Ovary (tissue), 10 donors: ENCODE measurements at places on chromosomes 1 and 21. TPM values are rescaled to one million over a fixed set of nuclear protein-coding genes. Genes with fewer than 3 reads are reported as not detected.

The BATF3 gene
- 1.1 TPM for total RNA-seq

DNA sequence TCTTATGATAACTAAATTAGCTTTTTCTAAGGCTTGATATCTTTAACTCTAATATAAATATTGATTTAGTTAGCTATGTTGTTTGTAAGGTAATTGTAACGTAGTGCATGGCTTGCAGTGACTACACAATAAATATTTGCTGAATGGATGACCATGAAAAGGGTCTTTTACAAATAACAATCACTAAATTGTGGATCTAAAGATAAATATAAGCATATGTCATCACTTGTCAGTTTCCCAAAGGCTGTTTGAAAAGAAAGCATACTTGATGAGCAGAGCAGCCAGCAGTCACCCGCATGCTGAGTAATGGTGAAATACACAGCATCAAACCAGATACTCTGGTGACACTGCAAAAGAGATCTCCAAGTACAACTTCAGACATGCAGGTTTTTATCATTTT is 92.5 kb upstream of the FMN2 start:
- no peak for DNase-seq

The CYP4A11 gene
- total RNA-seq: not detected

The FMO2 gene
- total RNA-seq: 6.1 TPM

- DNase-seq: no peak
Observed at GRCh38 chr21:37208741-37209225, 58.4 kb downstream of the VPS26C start.

GRCh38 chr21:33455686-33456446 is 23.9 kb downstream of the TMEM50B start:
- DNase-seq: no peak

DNA sequence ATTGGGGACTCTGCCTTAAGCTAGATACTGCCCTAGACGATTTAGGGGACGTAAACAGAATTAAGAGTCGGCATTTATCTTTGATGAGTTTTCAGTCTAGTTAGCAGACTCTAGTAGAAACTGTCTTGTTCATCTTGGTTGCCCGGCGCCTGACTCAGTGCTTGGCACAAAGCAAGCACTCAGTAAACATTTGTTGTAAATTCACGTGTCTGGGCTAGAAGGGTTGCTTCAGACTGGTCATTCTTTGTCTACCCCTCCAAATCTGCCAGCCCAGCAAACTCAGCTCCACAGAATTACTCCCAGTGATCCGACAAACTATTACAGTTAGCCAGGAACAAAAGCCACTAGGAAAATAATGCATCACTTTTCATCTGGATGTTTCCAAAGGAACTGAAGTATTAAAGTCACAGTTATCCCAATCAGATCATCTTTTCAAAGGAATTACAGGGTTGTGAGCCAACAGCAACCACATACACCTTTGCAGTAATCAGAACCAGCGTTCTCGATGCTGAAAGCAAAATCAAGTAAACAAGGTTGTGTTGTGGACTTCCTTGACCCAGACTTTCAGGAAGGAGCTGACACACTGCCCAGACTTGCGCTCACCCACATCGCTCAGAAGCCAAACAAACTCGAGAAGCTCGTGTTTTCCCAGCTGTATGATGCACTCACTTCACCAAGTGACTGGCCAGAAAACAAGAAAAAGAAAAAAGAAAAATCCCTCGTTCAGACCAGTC is 66.5 kb upstream of the GADD45A start:
- DNase-seq: peak; percentile 77

DNA sequence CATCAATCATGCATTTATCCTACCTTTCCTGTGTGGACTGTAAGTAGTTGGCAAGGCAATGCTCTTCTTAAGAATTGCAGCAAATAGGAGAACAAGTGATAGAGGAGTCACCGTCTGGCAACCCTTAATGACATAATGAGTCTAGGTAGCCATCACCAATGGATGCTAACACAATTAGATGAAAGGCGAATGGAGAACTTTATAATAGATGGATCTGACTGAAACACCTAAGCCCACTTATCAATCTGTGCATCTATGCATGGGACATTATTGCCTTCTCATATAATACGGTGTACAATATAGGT is 18.9 kb upstream of the CAPN8 start:
- DNase-seq: no peak

DNA sequence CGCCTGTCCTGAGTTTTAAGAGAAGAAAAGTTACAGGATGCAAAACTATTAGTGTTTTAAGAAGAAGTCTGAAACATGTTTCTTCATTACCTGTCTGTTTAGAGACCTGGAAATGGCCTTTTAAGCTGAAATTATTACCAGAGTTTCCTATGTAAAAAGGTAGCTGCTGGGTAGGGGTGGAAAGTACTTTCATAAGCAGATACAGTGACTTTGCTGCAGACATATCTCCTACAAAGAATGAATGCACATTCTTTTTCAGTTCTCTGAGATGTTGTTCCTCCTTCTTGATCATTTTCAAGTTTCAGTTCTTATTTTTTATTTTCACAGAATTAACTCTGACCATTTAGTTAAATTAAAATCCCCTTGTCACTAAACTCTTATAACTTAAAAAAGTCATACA is 1329.6 kb downstream of the KCNT2 start:
- DNase-seq: no peak

The DENND2C gene
- 2.4 TPM for total RNA-seq

The PADI2 gene
- 0.24 TPM for total RNA-seq

DNA sequence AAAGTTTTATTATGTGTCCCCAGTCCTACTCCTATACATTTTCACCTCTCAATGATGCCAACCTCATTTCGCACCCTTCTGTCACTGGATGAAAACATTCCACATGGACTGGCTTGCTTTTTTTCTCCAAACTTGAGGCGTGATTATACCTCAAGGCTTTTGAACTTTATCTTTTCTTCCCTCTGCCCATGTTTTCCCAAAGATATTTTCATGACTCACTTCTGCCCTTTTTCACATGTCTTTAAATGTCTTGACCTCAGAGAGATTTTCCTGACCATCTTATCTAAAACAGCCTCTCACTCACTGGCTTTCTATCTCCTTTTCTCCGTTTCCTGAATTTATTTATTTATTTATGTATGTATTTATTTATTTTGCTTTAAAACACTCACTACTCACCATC is 659.0 kb downstream of the PTPRC start:
- DNase-seq: no peak

GRCh38 chr1:18531503-18531845 is 50.7 kb downstream of the KLHDC7A start:
- no peak for DNase-seq

The RABGGTB gene
- total RNA-seq: 55.4 TPM

The PBX1 gene
- total RNA-seq: 189 TPM

GRCh38 chr1:202197653-202198365 is 4.2 kb downstream of the LGR6 start:
- DNase-seq: no peak

- DNase-seq: no peak
Observed at GRCh38 chr1:112391603-112391940, 4.4 kb upstream of the CTTNBP2NL start.

DNA sequence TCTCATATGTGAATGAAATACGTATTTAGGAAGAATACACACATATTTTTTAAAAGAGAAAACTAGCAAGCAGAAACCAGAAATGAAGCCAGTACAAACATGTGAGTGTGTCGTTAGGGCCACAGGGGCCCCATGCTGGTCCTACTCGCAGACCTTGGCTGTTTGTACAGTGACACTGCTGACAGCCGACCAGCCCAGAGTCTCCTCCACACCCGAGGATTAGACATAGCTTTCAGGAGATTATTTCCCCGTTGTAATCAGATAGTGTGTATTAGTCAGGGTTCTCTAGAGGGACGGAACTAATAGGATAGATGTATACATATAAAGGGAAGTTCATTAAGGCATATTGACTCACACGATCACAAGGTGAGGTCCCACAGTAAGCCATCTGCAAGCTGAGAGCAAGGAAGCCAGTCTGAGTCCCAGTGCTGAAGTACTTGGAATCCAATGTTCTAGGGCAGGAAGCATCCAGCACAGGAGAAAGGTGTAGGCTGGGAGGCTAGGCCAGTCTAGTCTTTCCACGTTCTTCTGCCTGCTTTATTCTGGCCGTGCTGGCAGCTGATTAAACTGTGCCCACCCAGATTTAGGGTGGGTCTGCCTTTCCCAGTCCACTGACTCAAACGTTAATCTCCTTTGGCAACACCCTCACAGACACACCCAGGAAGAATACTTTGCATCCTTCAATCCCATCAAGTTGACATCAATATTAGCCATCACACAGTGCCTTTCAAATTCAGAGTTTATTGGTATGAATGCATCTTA is 51.2 kb downstream of the DIP2A start:
- no peak for DNase-seq

DNA sequence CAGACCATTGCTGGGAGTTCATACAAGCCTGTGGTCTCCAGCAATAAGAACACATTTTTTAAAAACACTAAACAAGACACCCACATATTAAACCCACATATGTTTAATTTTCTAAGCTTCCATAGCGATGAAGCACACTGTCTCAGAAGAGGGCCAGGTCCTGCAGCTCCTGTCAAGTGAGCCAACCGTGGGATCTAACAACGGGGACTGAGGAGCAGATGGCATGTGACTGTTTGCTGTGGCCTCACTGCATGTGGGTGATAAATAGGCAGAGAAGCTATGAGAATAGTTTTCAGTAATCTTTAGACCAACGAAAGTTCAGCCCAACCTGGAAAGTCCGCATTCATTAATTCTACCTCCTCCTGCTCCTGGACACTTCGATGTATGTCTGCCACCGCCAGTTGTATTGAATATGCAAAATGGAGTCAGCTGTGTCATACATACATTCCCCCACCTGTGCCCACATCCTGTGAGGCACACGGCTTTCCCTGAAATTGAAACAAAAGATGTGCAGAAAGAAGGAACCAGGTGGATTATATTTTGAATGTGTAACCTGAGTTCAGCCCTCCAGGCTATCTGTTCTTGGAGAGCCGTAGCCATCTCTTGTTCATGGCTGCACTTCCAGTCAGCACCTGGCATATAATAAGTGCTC is 88.2 kb downstream of the MIS18A start:
- no peak for DNase-seq

- no peak for DNase-seq
Observed at GRCh38 chr21:32949701-32950100, 76.0 kb upstream of the OLIG2 start.

The C1orf115 gene
- total RNA-seq: 19.8 TPM

- DNase-seq: no peak
Observed at GRCh38 chr1:174447866-174448530, at the start of gene GPR52. Gene GPR52 (plus strand): TSS chr1:174447964. CDS start chr1:174448112, 148 bp downstream.

The TNFRSF8 gene
- total RNA-seq: 0.40 TPM

The ASTN1 gene
- total RNA-seq: 4.8 TPM

DNA sequence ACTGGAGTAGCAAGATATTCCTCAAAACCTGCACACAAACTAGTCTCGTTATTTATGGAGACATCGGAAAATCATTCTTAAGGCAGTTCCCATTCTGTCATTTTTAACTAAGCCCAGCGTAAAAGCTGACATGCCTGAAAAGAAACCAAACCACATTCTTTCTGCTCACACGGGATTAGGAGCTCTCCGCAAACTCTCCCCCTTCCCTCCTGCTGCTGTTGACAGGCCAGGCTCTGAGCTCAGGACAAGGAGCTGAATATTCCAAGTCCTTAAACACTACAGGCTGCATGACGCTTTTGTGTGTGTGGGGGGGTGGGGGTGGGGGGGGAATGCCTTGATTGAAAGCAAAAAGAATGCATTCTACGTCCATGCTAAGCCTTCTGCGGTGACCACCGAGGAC is 5.2 kb downstream of the OLIG1 start:
- no peak for DNase-seq

GRCh38 chr1:240101306-240101705 is 9.6 kb downstream of the FMN2 start:
- no peak for DNase-seq

The UBE2J2 gene
- 35.8 TPM for total RNA-seq

The LMX1A gene
- not detected for total RNA-seq

The SHE gene
- 11.4 TPM for total RNA-seq

The SYPL2 gene
- total RNA-seq: 0.31 TPM

DNA sequence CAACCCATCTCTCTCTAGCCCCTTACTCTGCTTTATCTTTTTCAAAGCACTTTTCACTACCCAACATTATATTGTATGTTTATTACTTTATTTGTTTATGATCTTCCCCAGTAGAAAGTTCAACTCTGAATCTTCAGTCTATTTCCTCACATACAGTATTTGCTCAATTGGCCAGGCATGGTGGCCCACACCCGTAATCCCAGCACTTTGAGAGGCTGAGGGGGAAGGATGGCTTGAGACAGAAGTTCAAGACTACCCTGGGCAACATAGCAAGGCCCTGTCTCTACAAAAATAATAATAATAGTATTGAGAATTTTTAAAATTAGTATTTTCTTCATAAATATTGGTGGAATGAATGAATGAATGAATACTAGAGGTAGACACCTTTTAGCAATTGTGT is 1.2 kb downstream of the STPG1 start:
- DNase-seq: no peak

DNA sequence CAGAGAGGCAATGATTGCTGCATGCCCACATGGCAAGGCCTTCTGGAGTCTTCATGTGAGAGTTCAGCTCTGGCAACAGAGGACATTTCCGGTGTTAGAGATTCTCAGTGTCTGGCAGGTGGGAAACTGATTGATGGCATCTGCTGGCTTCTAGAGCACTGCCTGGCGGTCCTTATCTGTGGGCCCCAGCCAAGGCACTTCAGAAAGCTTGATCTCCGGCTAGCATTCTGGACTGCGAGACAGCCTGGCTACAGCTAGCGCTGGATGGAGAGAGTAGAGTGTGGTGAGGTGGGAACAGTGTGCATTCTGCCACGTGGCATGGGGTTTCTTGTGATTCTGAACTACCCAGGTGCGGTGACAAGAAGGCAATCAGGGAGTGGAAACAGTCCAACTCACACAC is 9.4 kb downstream of the ZNF678 start:
- no peak for DNase-seq

The ALX3 gene
- total RNA-seq: 0.20 TPM

DNA sequence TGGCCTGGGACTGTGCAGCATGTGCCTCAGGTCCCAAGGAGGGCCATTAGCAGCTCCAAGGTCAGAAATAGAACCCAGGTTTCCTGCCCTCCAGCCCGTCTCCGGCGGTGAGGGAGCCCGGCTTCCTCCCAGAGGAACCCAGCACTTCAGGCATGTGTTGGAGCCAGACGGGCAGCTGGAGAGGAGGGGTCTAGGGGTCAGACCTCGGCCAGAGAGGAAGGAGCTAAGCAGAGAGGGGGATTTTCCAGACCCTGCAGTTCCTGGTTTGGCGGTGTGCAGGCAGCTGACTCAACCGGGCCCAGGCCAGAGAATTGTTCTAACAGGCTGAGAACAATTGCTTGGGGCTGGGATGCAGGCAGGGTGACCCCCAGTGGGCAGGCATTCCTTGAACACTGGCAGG is 37.1 kb downstream of the HSPG2 start:
- no peak for DNase-seq

The CASZ1 gene
- total RNA-seq: 4.0 TPM

DNA sequence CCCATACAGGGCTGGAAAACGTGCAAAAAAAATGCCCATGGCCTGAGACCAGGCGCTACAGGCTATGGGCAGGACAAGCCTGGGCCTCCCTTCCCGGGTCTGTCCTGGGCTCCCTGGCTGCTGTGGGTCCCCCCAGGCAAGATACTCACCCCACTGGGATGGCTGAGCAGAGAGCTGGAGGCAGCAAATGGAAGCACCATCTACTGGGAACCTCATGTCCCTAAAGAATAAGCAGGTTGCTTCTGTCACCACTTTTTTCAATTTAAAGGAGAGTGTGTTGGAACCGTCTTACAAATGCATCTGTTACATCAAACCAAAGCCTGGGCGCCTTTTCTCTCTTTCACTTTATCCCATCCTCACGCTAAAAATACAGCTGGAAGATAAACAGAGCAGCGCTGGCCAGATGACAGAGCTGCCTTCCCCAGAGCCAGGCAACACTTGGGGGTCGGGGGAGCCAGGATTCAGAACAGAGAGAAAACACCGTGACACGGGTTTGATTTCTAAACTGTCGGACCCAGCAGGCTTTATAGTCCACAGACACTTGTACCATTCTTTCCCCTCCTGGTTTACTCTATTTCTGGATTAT is 262.1 kb upstream of the VAMP3 start:
- no peak for DNase-seq
